ENCODE measurements at places on chromosomes 4 and X. TPM values are rescaled to one million over a fixed set of nuclear protein-coding genes. Genes with fewer than 3 reads are reported as not detected.

UGT2B15 gene
- not detected for total RNA-seq

GTPBP6 gene
- total RNA-seq: 20.3 TPM

IL21 gene
- not detected for total RNA-seq

OCIAD2 gene
- total RNA-seq: 20.3 TPM

CXCL8 gene
- total RNA-seq: 2.4 TPM

DNA sequence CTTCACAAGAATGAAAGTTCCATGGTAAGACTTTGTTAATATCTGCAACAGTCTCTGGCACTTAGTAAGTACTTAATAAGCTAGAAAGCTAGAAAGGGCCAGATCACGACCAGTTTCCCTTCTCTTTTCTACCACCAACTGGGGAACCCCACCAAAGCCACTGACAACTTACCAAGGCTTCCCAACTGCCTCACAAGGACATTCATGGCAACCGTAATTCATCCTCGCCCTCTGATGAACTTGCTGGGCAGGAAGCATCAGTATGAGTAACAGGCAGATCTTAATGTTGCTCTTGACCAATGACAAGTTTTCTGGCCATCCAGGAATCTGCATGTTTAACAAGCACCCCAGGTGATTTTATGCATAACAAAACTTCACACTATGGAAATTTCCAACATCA lies 23.2 kb upstream of the ZCCHC13 start:
- DNase-seq: no peak

GRCh38 chr4:140826701-140827027 lies 70.5 kb upstream of the TBC1D9 start:
- DNase-seq: no peak

DNA sequence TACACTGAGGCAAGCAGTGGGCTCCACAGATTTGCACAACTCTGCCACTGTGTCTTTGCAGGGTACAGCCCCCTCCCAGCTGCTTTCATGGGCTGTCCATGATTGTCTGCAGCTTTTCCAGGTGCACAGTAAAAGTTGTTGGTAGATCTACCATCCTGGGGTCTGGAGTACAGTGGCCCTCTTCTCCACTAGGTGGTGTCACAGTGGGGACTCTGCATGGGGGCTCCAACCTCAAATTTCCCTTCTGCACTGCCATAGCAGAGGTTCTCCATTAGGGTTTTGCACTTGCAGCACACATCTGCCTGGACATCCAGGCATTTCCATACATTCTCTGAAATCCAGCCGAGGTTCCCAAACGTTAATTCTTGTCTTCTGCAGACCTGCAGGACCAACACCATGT lies 1002.3 kb downstream of the FAM133A start:
- DNase-seq: no peak

DNA sequence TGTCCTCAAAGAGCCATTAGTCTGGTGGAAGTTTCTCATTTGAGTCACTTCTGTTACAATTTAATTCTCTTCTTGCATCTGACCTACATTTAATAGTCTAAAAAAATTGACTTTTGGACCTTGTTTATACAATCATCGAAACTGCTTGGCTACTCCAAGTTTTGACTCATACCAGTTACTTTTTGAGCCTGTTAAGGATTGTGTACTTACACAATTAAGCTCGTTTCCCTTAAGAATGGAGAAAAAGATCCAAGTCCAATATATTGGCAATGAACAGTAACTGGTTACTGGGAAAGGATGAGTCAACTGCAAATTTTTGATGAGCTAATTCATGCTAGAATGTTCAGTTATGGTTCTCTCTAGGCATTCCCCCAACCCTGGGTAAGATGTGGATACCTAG lies 58.2 kb downstream of the DCX start:
- peak; percentile 4 for DNase-seq

GRCh38 chr4:143288171-143288570 lies 48.5 kb upstream of the GAB1 start:
- no peak for DNase-seq

DNA sequence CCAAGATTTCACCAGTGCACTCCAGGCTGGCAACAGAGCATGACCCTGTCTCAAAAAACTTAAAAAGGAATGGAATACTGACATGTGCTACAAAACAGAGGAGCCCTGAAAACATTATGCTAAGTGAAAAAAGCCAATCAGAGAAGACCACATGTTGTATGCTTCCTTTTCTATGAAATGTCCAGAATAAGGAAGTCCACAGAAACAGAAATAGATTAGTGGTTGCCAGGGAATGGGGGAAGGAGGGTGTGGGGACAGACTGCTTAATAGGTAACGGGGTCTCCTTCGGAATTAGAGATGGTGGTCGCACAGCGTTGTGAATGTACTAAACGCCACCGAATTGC lies 30.1 kb upstream of the KIAA0232 start:
- no peak for DNase-seq

- DNase-seq: peak; percentile 9
These were observed 60.9 kb upstream of the IL13RA1 start for GRCh38 chrX:118666521-118666920.

DNA sequence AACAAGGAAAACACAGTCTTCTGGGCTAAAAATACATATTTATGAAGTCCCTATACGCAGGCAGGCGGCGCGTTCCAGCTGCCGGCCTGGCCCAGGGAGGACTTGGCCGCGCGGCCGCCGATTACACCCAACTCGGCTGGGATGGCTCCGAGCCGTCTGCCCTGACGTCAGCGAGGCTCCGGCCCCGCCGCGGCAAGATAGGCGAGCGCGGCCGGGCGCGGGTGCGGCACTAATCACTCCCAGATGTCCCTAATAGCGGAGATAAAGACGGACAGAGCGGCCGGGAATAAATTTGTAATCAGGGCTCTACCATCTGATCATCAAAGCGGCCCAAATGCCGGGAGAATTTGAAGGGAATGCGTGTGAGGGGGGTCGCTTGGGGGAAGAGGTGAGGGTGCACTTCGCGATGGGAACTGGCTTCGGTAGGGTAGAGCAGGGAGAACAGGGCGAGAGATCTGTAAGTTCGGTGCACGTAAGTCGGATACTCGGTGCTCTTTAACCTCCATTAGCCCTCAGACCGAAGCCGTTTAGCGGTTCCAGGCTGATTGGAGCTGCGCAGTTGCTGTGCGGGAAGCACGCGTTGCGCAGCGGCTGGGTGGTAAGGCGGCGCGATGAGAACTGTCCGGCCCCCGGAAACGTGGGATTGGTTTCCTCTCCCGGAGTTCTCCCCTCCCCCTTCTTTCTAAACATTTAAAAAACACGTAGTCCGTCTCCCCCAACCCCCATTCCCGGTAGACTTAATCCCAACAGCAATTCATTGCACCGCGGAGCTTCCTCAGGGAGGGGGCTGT lies 7.7 kb downstream of the HAND2 start:
- peak; percentile 96 for DNase-seq

- DNase-seq: no peak
These were observed 419.7 kb downstream of the MAPK10 start for GRCh38 chr4:85940151-85940550.

DNA sequence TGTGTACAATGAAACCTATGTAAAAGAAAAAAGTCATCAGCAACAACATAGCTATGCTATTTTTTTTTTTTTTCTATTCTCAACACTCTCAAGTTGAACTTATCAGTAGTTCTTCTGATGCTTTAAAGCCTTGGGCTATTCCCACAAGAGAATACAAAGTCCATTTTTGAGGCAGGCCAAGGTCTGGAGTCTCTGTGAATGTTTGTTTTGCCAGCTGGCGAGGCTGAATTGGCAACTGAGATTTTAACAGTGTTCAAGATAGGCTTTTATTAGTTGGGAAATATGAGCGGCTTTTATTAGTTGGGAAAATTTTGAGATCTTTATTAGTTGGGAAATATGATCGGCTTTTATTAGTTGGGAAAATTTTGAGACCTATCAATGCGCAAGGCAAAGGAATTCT lies 336.6 kb downstream of the SLITRK2 start:
- DNase-seq: no peak

DNA sequence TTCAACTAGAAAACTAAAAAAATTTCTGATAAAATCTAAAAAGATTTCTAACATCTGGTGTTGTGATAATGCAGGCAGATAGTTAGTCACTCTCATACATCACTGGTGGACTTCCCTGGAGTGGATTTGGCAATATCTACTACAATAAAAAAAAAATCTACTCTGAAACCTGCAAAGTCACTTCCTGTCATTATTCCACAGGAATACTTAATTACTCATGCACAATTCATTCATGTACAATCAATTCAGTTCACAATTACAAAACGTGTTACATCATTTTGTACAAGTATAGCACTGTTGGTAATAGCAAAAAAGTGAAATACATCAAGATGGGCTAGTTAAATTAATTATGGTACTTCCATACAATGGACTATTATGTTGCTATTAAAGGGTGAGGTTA lies 16.5 kb upstream of the RHOH start:
- DNase-seq: peak; percentile 89

DNA sequence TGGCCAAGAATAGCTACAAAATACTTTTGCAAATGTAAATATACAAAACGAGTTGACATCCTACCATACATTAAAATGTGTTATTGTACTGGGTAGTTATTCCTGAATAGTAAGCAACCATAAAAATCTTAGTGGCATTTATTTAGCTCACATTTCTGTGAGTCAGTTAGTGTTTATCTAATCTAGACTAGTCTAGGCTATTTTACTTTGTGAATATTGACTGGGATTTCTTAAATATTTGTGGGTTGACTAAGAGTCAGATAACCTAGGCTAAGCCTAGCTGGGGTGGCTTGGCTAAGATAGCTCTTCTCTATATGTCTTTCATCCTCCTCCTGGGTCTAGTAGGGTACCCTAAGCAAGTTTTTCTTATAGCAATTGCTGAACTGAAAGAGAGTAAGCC lies 543.8 kb upstream of the DIAPH2 start:
- DNase-seq: peak; percentile 0

GRCh38 chr4:25842229-25842845 lies 20.5 kb downstream of the SEL1L3 start:
- no peak for DNase-seq

DNA sequence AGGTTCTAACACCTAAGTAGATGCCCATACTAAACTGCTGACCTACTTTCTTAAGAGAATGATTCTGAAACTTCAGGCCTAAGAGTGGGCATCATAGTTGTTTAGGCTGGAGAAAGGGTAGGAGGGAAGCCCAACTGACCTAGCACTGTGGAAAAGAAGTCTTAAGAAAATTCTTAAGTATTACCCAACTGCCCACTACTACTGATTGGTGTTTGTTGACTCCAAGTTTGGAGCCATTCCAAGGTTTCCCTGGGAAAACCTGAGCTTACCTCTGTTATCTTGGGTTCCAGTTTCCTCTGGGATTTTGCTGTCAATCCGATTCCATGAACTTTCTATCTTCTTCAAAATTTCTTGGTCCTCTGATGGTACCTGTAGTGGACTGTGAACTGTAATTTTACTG lies 23.9 kb downstream of the ANKRD17 start:
- no peak for DNase-seq

DNA sequence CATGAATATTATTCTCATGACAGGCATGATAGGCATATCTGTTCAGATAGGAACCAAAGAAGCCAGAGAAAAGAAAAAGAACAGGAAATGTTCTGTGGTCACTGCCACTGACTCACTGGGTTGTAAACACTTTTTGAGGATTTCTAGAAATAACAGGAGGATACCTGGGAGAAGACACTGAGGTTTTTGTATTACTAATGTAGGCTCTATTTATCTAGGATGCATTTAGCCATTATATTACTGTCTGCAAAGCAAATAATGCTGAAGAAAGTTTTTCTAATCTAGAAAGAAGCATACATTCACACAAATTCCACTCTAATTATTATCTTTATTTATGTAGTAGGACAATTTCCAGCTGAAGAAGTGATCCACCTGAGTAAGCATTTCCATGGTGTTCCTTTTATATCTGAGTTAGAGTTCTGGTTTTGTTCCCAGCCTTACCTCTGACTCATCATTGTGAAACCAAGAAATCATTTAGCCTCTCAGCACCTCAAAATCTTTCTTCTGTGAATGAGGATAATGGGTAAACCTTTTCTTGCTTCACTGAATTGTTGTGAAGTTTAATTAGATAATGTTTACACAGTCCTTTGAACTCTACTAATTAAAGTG lies 40.2 kb upstream of the EPGN start:
- DNase-seq: peak; percentile 78

Measured in fibroblast of the aortic adventitia (primary cell).